ENCODE measurements at places on chromosomes 11 and 22. TPM values are rescaled to one million over a fixed set of nuclear protein-coding genes. Genes with fewer than 3 reads are reported as not detected.
A peak's percentile ranks its signal among the peaks of the same experiment; 100 is the strongest.

MOV10L1 gene
- 0.12 TPM for total RNA-seq

- no peak for DNase-seq
These were observed 1.9 kb upstream of the FAT3 start for GRCh38 chr11:92222701-92223100.

GRCh38 chr11:128343135-128343514, 244.2 kb downstream of the ETS1 start:
- DNase-seq, result no peak

DNA sequence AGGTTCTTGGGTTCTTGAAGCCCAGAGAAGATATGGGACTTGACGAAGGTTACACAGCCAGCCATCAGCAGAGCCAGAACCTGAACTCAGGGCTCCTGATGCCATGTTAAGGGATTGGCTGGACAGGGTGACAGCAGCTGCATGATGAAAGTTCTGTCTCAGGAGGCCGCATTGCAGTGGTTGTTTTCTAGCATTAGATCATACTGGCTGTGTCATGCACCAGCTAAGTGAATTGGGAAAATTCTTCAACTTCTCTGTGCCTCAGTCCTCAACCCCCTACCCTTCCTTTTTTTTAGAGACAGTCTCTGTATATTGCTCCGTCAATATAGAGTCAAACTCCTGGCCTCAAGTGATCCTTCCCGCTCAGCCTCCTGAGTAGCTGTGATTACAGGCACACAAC, 5.4 kb upstream of the LTBP3 start:
- no peak for DNase-seq

GRCh38 chr11:92269021-92269420, 44.4 kb downstream of the FAT3 start:
- DNase-seq, result peak; percentile 92

DNA sequence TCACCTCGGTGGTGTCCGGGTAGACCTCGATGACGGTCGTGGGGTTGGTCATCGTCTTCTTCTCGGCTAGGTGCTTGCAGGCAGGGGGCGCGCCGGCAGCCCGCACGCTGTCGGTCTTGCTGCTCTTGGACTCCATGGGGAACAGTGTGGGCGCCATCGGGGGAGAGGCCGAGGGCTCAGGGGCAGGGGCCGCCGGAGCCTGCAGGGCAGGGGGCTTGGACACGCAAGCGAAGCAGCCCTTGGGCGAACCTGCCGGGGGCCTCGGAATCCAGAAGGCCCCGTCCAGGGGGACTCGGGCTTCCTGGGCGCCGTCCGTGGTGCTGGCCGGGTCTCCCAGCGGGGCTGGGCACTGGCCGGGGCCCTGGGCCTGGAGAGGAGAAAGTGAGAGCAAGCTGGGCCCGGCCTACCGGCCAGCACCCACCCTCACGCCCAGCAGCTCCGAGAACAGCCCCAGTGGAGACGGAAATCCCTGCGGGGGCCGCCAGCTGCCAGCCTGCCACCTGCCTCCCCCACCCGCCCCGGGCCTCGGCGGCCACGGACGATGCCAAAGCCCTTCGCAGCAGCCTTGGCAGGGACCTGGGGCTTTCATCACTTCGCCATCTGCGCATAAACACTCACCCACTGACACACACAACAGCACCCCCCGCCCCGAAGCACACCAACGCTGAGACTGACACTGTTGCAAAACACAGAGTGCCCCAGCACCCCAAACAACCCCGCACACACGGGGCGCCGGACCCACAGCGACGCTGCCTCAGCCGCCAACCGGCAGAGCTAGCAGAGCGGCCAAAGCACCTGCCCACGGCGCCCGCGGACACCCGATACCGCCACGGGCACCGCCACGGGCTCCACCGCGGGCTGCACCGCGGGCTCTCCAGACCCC, 2.4 kb downstream of the IFITM10 start:
- DNase-seq, result no peak

DNA sequence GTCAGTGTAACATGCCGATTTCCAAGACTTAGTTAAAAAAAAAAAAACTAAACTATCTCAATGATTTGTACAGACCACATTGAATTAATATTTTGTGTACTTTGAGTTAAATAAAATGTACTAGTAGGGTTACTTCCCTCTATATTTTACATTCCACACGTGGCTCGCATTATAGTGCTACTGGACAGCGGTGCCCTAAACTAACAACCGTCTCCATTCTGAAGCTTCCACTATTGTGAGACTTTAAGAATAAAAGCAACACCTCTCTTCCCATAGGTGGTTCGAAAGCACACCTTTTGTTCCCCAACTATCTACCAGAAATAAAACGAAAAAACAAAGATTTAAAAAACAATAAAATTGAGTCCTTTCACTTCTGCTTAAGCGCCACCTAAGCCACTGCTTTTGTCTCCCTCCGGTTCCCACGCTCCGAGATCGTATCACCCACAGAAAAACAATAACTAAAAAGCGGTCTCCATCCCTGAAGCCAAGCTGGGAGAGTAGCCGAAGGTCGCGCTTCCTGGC, 380 bp upstream of the TTC17 start:
- DNase-seq, result no peak

MAJIN gene
- total RNA-seq, result not detected

AMPD3 gene
- total RNA-seq, result 5.4 TPM

OMP gene
- total RNA-seq, result not detected

- peak; percentile 69 for DNase-seq
These were observed 35.1 kb downstream of the MMP7 start for GRCh38 chr11:102495161-102496042.

GRCh38 chr11:97974798-97975498, 1045.8 kb upstream of the CNTN5 start:
- DNase-seq, result no peak

DNA sequence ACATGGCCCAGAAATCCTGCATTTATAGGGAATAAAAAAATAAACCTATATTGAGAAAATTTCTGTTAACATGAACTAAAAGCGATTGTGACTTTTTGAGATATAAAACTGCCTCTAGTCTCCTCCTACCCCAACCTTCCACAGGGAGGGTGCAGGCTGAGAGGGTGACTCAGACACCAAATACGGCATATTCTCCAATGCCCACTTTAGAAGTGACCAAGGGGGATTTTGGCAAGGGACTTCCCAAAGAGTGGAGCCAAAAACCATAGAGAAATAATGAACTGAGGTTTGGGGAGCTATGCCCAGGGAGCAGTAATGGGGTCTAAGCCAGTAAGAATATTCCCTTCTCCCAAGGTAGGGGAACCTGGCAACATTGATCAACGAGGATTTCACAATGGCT, 124.9 kb upstream of the ZC3H12C start:
- no peak for DNase-seq

CCDC81 gene
- not detected for total RNA-seq

DNA sequence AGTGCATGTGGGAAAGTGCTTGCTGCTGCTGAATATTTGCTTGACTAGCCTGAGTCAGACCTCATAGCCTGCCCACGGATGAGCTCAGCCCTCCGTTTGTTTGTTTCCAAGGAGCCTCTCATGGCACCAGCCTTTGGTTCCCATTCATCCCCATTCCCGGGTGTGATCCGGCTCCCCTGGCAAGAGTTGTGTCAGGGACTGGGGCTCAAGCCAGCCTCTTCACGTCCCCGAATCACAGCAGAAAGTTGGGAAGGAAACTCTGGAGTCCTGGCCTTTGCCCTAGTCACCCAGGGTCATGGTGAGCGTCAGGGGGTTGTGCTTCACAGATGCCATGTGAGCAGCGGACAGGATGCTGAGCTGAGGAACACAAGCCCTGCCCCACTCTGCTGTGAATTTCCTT, 13.8 kb downstream of the SEC14L3 start:
- DNase-seq, result no peak

MISFA gene
- 0.36 TPM for total RNA-seq

GRCh38 chr11:6362873-6363678, 27.2 kb upstream of the SMPD1 start:
- DNase-seq, result no peak

DNA sequence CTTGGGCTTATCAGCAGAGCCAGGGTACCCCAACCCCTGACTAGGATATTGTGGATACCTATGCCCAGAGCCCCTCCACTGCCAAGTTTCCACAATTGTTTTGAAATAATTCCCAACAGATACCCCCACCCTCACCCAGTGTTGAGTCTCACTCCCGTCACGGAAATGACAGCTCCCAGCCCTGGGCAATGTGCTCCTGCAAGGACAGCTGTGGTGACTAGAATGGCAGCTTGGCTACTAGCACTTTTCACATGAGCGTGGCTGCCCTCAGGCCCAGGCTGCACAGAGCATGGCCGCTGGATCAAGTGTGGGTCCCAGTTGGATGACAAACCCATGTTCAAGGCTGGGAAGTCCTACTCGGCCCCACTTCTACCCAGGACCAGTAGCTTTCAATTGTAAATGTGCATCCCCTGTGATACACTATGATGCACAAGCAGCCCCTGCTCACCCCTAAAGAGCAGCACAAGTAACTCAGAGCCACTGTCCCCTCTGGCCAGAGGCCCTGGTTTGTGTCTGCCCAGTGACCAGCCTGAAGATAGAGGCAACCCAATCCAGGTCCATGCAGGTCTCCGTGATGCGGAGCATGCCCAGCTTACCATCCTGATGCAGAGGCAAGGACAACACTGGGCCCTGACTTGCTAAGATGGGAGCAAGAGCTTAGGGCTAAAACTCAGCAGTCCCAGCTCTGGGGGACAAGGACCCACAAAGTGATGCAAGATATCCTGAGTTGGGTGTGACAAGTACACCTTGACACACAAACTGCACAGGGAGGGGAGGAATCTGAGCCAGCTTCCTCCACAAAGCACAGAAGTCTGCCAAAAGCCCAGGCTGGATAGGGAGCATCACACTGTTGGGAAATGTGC, 13.2 kb downstream of the KCNQ1OT1 start:
- DNase-seq, result no peak

DNA sequence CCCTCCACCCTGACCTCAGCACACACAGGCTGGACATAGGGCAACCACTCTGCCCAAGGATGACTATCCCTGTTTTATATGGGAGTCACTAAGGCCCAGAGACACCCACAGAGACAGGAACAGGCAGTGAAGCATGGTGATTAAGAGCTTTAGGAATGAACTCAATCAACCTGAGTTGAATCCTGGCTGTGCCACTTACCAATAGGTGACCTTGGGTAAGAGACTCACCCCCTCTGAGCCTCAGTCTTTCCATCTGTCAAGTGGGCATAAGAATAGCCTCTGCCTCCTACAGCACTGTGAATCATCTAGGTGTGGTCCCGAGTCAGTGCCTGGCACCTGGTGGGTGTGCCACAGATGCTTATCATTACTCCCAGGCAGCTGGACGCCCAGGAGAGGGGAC, 6.8 kb downstream of the CRYBB1 start:
- DNase-seq, result no peak

GRCh38 chr11:9562716-9563115, 10.8 kb upstream of the WEE1 start:
- no peak for DNase-seq

DNA sequence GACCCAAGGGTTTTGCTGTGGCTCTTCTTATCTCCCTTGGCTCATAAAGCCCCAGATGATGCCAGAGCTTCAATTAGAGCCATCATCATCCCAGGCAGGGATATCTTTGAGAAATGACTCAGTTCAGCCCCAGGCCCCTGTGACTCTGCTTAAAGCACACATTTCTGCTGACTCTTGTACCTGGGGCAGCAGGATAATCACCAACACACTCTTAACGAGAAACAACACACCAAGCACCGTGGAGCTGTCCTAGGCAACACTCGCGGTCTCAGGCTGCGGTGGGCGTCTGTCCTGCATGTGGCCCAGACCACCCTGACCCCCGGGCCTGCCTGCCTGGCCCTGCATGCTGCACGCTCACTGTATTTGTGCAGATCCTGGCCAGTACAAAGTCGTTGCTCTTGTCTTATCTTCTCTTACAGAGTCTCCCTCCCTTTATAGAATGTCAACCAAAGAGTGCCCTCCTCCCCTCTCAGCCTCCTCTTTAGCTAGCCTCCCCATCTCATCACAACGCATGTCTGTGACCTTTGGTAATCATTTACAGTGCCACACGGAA, 114.2 kb upstream of the PARVA start:
- DNase-seq, result no peak

GRCh38 chr22:19853058-19853878, 1.4 kb downstream of the GNB1L start:
- no peak for DNase-seq

- DNase-seq, result no peak
These were observed 12.6 kb downstream of the PARVA start for GRCh38 chr11:12389676-12390657.

KRTAP5-11 gene
- total RNA-seq, result not detected

DNA sequence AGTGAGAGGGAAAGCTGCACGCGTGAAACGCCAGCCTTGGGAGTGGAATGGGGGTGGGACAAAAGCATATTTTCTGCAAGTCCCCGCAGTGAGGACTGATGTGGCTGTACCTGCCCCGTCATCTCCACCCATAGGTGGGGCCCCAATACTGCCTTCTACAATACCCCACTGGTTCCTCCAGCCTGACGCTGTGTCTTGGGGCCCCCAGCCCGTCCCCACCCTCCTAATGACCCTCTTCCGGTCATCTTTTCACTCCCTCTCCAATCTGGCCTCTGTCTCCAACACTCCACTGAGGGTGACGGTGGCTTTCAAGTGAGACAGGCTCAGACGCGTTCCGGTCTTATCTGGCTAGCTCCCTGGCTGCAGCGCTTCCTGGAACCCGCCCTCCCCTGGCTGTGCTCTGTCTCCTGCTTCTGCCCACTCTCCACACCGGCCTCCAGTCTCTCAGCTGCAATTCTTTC, 104.2 kb downstream of the MICAL3 start:
- no peak for DNase-seq

DNA sequence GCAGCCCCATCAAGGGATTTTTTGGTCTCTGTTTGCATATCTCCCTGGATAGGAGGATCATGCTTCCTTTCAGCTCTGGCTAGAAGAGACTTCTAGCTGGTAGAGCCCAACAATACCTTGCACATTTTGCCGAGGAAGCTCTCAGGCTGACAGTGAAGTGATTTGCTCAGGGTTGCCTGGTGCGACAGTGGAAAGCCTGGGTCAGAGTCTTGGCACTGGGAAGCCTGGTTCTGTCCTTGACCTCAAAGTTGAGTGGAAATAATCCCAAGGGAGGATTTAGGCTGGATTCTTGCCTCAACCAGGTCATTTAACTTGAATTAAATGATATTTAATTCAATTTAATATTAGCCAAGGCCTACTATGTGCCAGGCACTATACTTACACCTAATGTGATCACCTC, 24.4 kb upstream of the ALG8 start:
- DNase-seq, result no peak

DNA sequence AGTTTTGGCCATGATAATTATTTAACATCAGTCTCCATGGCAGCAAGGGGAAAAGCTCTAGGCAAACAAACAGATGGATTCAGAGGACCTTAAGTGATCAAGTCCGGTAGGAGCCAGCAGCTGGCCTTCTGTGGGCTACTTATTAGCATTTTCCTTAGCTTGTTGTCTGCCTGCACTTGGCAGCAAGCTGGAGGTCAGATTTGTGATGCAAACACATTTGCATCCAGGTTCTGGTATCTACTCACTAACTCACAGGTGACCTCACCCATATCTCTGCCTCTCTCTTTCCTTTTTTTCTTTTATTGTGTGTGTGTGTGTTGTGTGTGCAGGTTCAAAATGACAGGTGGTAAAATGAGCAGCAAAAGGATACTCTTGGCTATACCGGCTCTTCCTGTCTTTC, 32.3 kb downstream of the ARHGAP42 start:
- DNase-seq, result peak; percentile 47
